ENCODE measurements at places on chromosomes 1 and 21. TPM values are rescaled to one million over a fixed set of nuclear protein-coding genes. Genes with fewer than 3 reads are reported as not detected.

TRIM58 gene
- not detected for total RNA-seq

GRCh38 chr1:165444897-165445370 lies at the start of gene RXRG:
Gene RXRG (minus strand): TSS chr1:165445126. CDS start chr1:165444893, 233 bp downstream.
- no peak for DNase-seq

DIO1 gene
- total RNA-seq, result not detected

DNA sequence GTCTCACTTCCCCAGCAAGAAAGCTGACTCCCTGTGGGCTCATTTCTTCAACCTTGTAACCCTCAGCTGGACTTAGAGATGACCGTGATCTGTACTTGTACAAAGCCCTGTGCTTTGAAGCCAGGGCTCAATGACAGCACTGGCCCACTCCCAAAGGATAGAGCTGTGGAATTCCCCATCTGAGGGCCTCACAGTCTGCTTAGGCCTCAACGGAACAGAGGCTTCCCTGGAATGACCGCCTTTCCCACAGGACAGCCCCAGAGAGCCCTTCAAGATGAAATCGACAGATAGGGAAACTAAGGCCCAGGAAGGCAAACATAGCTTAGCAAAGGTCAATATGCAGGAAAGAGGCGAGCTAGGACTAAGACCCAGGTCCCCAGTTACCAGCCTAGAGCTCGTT lies 11.5 kb downstream of the SLC9A1 start:
- no peak for DNase-seq

- DNase-seq, result no peak
Measured at GRCh38 chr1:150765296-150765976, at the start of gene CTSS. Gene CTSS (minus strand): TSS chr1:150765778. CDS start chr1:150764763, 1,015 bp downstream.

DNA sequence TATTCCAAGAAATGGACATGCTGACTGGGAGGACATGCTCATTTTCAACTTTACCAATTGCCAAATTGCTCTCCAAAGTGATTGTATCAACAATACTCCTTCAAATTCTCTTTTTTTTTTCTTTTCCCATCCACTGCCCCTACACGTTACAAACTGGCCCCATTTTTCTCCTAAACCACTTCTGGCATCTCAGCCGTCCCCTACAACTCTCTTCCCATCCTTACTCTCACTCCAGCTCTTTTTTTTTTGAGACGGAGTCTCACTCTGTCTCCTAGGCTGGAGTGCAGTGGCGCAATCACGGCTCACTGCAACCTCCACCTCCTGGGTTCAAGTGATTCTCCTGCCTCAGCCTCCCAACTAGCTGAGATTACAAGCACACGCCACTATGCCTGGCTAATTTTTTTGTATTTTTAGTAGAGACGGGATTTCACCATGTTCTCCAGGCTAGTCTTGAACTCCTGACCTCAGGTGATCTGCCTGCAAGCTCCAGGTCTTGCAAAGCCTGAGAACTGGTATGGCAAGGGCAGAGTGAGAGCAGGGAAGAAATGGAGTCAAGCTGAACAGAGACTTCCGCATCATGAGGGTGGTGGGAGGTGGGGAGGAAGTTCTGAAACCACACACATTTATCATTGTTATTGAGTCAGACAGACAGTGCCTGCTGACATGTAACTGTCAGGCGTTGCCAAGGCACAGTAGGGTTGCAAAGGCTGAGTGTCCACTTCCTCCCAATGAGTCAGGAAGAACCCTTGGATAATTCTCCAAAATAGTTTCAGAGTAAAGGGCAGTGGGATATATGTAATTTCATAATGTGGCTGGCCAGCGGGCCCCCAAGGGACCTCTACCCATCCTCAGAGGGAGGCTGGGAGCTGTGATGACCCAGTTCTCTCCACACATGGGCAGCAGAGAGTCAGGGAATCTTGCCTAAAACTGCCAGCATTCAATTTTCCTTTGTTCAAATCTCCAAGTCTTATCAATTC lies 17.4 kb downstream of the CELA3A start:
- DNase-seq, result peak; percentile 68

DNA sequence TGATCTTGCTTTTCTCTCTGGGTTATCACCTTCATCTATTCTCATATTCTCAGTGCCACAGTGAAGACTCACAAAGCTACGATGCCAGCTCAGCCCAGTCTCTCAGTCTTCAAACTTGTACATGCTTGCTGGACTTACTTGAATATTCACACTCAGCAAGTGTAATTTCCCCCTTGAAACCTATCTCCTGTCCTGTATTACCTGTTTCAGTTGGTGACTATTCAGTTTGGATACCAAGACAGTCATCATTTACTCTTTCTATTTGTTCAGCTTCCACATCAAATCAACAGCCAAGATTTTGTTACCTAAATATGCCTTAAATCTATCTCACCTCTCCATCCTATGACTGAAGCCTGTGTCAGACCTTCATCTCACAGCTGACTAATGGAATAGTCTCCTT lies 209.7 kb downstream of the LRRC7 start:
- DNase-seq, result no peak

GRCh38 chr21:43363506-43364260 lies 63.2 kb downstream of the SIK1 start:
- no peak for DNase-seq

DNA sequence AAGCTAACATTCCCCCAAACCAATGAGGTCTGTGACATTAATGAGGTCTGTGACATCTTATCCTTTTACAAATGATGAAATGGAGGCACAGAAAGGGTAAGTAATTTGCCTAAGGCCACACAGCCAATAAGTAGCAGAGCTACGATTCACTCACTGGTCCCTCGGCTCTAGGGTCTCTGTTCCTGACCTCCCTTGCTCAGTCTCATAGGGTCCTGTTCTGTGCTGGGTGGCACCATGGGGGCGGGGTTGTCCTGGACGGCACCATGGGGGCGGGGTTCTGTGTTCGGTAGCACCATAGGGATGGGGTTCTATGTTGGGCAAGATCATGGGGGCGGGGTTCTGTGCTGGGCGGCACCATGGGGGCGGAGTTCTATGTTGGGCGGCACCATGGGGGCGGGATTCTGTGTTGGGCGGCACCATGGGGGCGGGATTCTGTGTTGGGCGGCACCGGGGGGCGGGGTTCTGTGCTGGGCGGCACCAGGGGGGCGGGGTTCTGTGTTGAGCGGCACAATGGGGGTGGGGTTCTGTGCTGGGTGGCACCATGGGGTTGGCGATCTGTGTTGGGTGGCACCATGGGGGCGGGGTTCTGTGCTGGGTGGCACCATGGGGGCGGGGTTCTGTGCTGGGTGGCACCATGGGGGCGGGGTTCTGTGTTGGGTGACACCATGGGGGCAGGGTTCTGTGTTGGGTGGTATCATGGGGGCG lies 55.6 kb downstream of the CLSTN1 start:
- no peak for DNase-seq

GRCh38 chr1:38250356-38250755 lies 203.8 kb upstream of the POU3F1 start:
- no peak for DNase-seq

DNA sequence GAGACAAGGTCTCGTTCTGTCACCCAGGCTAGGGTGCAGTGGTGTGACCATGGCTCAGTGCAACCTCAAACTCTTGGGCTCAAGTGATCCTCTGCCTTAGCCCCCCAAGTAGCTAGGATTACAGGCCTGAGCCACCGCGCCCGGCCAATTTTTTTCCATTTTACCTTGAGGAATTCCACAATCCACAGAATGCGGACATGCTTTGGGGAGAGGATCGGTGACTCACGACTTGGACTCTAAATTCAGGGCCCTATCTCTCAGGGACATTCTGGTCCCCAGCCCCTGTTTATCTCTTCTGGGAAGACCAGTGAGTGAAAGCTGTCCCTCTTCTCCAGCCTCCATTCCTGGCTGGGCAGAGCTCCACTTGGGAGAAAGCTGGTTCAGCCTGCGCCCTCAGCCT lies 5.2 kb downstream of the PADI1 start:
- no peak for DNase-seq

LHX4 gene
- total RNA-seq, result 4.6 TPM

SLC9C2 gene
- total RNA-seq, result not detected

OLIG1 gene
- not detected for total RNA-seq

- DNase-seq, result no peak
Measured at GRCh38 chr1:194474701-194475100, 1288.3 kb upstream of the B3GALT2 start.

DNA sequence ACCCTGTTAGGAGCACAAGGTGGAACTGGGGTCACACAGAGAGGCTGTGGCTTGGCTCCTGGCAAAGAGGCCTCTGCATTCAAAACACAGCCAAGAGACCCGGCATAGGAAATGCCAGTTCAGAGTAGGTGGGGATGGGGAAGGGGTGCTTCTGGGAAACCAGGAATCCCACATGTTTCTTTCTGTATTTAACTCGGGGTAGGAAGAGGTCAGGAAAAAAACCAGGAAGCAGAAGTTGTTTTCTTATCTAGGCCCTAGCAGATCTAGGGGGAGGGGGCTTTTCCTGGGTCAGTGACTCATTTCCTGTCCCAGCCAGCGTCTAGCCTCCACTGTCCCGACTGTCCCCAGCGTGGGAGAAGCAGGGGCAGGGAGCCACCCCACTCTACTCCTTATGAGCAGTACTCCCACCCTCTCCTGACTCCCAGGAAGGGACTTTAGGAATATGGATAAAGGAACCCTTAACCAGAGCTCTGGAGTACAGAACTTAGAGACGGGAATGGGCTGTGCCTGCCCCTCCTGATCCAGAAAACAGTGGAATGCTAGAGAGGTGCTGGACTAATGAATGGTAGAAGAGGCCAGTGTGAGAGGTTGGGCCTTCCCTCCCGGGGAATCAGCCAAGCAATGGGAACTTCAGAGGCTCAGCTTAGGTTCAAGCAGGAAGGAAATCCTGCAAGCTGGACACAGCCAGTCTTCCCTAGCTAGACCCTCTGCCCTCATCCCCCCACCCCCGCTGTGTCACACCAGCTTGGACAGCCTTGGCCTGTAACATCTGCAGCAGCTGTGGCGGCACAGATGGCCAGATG lies 5.7 kb downstream of the FHL3 start:
- peak; percentile 88 for DNase-seq

- DNase-seq, result no peak
Measured at GRCh38 chr1:109133002-109133706, 19.2 kb downstream of the ELAPOR1 start.

DNA sequence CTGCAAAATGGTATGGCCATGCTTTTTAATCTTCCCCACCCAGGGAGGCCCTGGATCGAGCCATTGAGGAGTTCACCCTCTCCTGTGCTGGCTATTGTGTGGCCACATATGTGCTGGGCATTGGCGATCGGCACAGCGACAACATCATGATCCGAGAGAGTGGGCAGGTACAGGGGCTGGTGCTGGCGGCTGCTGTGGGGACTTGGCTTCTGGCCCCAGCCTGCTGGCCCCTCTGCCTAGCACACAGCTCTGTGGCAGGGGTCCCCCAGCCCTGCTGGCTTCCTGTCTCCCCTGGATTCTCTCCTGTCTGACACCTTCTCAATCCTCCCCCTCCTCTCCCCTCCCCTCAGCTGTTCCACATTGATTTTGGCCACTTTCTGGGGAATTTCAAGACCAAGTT lies 72.4 kb downstream of the PIK3CD start:
- DNase-seq, result no peak

CYB561D1 gene
- total RNA-seq, result 5.5 TPM

- DNase-seq, result no peak
Measured at GRCh38 chr1:195828325-195828724, 779.9 kb downstream of the KCNT2 start.

DNA sequence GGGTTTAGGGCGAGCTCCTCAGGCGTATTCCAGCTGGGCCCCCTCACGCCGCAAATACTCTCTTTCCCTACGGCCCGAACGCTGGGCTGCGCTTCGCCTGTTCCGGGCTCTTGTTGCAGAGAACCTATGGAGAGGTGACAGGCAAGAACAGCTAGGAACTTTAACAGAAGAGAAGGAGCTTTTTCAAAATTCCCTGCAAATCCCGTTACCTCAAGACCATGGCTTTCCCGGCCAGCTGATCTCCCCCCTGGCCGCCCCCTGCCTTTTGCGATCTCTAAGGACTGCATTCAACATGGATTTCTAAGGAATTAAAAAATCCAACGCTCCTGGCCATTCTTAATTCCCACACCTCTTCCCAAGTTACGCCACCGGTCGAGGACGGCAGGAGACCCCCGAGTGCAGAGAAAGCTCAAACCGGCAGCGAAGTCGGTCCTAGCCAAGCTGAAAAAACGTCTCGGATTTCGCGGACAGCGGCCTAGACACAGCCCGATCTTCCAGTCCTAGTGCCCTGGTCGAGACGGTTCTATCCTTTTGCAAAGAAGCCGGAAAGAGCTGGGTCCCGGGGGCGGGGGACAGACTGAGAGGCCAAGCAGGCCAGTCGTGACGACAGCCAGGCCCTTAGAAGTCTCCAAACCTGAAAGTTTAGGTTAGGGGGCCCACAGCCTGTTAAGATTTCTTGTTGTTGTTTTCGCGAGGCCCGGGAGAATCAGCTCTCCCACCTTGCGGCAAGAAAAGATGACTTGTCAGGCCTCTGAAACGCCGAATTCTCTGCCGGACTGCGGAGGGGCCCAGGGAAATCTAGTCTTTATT lies 1.1 kb upstream of the TBX15 start:
- peak; percentile 93 for DNase-seq

- DNase-seq, result no peak
Measured at GRCh38 chr1:169473347-169473746, 12.4 kb downstream of the SLC19A2 start.

CSMD2 gene
- 0.87 TPM for total RNA-seq

- no peak for DNase-seq
Measured at GRCh38 chr1:111769517-111770146, 13.9 kb downstream of the DDX20 start.

- no peak for DNase-seq
Measured at GRCh38 chr1:164040754-164041153, 518.2 kb upstream of the PBX1 start.

Data from SJSA1 (cell line).